ENCODE measurements at places on chromosomes 12 and 14.

GRCh38 chr12:24896171-24896570 lies 52.7 kb downstream of the BCAT1 start:
- DNase-seq: no peak

- no peak for DNase-seq
These were observed 42.1 kb downstream of the GRIP1 start for GRCh38 chr12:66636771-66637170.

DNA sequence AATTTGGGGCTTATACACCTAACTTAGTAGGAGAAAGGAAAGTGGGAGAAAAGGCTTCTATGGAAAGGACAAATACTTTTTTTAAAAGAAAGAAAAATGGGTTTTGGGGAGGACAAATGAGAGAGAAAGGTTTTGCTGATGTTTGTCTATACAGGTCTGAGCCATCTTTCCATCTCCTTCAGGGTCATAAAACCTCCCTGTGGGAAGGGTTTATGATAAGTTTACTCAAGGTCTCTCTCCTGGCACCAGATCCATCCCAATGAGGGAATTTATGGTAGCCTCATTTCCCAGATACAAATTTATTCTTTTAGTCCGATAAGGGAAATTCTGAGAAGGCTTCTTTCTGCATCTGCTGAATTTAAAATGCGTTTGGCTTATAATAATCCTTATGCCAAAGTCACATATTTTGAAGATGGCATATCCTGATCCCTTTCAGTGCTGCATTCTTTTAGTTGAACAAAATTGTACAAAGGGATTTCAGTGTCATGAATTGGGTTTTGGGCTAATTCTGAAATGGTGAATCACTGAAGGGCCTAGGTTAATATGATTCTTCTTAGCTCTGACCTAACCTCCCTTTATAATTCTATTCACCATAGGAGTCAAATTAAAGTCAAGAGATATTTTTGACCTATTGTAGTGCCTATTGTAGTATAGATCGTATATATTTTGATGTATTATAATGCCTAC lies 173.5 kb upstream of the DYRK2 start:
- no peak for DNase-seq

GRCh38 chr12:96091833-96092232 lies 56.4 kb upstream of the LTA4H start:
- DNase-seq: no peak

DNA sequence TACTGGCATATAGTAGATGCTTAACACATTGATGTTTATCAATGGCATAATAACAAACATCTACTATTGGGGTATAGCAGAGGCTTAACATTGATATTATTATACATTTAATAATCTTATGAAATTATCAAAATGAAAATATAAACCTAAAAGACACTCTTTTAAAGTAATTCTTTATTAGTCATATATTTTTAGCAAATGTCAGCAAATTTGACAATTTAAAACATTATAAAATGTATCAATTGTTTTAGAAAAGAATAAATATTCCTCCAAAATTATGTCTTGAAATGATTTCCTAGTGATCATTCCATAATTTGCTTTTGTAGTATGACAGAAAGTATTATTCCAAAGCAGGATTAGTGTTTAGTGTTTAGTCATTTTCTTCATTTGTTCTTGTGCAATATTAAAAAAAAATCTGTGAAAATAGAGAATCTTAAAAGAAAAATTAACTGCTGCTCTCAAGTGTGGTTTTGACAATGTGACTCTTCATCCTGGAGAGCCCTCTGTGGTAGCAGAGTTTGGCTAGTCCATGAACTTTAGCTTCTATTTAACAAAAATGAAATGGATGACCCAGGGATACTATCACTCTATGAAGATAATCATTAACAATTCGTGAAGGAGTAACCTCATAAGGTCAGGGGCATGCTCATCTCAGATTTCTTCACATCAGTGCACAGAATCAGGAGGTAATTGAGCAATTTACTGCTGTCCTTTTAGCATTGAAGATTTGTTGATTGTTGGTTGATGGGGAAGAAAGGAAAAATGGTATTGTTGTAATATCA lies 1018.5 kb downstream of the LRFN5 start:
- no peak for DNase-seq

DNA sequence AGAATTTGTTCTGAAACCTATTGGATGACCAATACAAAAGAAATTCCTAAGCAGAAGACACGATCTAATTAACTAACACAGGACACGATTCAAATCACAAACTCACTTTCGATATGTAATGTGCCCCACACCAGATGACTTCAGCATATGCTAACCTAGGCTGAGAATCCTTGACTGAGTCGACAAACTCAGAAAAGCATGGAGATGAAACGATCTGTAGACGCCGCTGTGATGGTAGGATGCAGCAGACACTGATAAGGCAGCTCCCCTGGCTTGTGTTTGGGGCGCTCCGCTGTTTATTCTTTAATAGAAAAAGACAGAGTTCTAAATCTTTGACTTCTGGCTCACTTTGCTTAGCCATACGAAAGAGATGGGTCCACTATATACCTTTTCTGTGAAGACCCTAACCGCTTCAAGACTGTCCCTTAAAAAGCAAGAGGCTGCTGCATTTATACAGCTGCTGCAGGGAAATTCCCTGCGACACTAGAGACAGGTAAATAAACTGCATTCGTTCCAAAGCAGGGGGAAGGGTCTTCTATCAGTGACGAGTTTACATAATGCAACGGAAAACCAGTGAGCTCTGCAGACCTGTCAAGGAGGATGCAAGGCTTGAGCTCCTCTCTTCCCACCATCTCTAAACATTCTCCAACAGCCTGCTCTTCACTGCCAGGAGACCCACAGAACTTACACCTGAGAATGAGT lies 929 bp downstream of the CHD8 start:
- no peak for DNase-seq

DNA sequence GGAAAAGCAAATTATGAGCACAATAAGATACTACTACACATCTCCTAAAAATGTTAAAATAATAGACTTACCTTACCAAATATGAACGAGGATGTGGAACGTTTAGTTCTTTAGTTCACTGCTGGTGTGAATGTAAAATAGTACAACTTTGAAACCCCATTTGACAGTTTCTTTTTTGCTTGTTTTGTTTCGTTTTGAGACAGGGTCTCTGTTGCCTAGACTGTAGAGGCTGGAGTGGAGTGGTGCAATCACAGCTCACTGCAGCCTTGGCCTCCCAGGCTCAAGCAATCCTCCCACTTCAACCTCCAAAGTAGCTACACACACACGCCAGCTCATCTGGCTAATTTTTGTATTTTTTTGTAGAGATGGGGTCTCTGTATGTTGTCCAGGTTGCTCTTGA lies 136.4 kb upstream of the FAR2 start:
- no peak for DNase-seq

DNA sequence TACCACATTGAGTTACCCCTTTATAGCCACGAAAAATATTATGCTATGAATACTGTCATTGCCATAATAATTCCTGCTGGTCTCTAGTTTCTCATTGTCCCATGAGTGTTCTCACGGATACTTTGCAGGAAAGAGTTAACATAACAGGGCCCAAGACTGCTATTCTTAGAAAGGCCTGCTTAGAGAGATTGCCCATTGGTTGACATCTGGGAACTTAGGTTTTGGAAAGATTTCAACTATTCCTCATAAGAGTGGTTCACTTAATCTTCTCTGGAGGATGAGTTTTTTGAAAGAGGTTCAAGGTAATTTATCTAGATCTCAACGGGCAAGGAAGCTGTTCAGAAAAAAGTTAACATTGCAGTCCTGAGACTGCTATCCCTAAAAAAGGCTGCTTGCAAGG lies 18.4 kb upstream of the PRPF39 start:
- DNase-seq: no peak

DNA sequence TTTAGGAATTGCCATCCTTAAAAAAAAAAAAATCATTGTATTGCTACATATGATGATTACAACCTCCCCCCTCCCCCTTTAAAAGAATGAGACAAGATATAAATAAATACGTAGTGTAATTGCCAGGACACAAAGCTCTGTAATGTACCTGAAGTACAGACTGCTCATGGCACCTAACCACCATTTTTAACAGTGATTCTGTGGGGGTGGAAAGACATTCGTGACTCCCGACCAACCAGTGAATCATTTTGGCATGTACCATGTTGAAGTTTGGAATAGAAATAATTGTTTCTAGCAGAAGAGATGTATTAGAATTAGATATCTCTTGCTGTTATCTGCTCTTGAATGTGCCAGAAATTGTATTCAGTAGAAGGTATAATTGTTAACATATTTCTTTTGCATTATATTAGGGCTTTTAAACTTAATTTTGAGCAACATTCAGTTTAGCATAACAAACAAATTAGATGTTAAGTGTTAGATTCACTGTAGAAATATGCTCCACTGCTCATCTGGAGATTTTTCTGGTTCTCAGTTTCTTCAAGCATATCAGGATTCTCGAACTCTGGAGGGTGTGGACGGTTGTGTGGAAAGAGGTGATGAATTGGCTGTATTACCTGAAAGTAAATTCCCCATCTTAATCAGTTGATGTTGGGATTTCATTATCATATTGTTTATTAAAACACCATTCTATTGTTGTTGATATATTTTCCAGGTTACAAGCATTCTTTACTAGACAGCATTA lies 31.1 kb downstream of the FRS2 start:
- no peak for DNase-seq

GRCh38 chr14:101823066-101823465 lies 61.6 kb downstream of the PPP2R5C start:
- DNase-seq: no peak

DNA sequence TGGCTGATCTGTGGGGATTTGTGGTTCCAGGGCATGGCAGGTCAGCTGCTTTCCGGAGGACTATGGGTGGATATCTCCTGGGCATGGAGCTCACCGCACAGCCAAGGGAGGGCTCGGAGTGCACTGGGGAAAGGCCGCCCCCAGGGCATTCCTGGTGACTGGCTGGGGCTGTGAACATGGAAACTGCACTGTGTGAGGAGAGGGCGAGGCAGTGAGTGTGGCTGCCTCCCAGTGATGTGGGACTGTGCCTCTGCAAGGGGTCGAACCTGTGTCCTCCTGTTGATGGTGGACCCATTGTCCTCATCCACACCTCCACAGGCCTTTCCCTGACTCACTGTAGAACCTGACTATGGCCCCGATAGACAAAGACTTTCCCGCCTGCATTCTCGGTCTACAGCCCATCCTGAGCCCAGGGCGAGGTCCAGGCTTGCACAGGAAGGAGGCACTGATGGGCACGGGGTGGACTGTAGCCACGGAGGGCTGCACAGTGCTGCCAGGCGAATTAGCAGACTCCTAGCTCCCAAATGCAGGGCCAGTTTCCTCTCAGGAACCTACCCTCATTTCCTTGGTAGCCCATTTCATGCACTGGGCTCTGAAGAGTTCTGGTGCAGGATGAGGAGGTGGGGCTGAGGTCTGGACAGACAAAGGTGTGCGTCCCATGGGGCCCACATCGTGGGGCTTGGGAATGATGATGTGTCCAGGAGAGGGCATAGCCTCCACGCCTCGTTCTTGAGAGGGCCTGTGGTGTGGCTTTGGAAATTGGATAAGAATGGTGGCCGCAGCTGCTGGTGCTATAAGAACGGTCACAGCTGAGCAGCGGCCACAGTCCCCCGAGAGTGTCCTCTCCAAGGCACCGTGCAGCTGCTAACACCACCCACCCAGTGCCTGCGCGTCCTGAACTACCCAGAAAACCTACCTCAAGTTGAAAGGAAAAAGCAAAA lies 415.1 kb downstream of the TMEM121 start:
- DNase-seq: no peak

GRCh38 chr12:129328235-129328634 lies 475.0 kb downstream of the GLT1D1 start:
- no peak for DNase-seq

DNA sequence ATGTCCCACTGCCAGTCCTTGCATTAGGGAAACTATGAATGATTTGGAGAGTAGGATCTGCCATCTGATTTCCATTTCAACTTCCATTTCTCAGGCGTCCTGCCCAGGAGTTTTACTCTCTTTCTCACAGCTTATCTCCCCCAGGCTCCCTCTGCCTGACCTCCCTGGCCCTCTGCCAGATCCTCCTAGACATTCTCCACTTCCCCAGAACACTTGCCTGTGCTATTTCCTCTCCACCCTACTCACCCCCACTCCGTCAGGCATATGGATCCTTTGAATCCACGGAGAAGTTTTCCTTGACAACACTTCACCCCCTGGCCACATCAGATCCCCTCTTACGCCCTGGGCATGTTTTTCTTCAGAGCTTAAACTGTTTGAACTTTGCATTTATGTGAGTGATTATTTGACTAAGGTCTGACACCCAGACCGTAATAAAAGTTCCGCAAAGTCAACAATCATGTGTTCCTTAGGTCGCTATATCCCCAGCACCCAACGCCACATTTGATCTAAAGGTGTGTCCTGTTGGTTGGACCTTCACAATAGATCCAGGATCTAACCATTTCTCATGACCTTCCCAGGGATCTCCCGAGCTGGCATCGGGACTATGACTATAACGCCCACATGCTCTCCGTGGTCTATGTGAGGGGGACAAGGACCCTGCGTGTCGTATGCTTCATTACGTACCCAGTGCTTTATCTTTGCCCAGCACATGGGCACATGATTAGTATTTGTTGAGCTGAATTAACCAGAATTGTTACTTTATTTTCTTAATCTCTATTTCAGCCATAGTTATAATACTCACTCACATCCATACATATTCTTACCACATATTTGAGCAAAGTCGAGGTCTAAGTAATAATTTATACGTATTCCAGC lies 255.8 kb upstream of the FOXN3 start:
- no peak for DNase-seq

DNA sequence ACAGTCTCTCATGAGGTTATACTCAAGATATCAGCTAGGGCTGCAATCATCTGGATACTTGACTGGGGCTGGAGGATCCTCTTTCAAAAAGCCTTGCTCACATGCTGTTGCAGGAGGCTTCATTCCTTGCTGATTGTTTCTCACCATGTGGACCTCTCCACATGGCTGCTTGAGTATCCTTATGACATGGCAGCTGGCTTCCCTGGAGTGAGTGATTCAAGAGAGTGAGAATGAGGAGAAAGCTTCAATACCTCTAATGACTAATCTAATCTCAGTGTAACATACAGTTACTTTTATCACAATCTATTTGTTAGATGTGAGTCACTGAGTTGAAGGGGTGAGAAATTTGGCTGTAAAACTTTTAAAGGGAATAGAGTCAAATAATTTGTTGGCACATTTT lies 14.4 kb upstream of the SDR39U1 start:
- no peak for DNase-seq

GRCh38 chr14:23776296-23776695 lies 140.1 kb downstream of the DHRS2 start:
- no peak for DNase-seq
